Omental fat pad (tissue), 4 donors: ENCODE measurements at places on chromosomes 1 and 21. TPM values are rescaled to one million over a fixed set of nuclear protein-coding genes. Genes with fewer than 3 reads are reported as not detected.

The LIN28A gene
- total RNA-seq: not detected

The MFAP2 gene
- 9.3 TPM for total RNA-seq

GRCh38 chr21:23955135-23955843, 1652.0 kb downstream of the MRPL39 start:
- DNase-seq: no peak

GRCh38 chr1:222521299-222522104, 26.4 kb downstream of the HHIPL2 start:
- DNase-seq: no peak

GRCh38 chr1:224623743-224624333, 7.7 kb downstream of the CNIH3 start:
- DNase-seq: no peak

DNA sequence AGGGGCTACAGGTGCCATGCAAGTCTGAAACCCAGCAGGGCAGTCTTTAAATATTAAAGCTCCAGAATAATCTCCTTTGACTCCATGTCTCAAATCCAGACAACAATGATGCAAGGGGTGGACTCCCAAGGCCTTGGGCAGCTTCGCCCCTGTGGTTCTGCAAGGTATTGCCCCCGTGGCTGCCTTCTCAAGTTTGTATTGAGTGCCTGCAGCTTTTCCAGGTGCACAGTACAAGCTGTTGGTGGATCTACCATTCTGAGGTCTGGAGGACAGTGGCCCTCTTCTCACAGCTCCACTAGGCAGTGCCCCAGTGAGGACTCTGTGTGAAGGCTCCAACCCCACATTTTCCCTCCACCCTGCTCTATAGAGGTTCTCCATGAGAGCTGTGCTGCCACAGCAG, 3.7 kb upstream of the MROH9 start:
- no peak for DNase-seq

DNA sequence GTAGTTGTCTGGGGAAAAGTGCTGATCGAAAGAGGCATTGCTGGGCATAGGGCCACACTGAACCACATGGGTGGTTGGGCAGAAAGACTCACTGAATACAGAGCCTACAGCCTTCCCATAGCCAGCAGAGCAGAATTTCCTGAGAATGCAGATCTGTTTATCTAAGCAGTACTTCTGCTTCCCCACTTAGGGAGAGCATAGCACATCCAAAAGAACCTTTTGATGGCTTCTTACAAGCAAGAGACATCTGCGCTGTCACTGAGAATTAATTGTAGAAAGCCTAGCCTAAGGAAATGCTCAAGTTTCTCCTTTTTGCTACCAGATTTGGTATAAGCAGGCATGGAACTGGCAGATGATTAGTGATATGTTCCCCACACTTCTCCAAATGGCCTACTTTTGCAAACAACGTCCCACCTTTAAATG, 13.0 kb upstream of the KLHDC8A start:
- no peak for DNase-seq

DNA sequence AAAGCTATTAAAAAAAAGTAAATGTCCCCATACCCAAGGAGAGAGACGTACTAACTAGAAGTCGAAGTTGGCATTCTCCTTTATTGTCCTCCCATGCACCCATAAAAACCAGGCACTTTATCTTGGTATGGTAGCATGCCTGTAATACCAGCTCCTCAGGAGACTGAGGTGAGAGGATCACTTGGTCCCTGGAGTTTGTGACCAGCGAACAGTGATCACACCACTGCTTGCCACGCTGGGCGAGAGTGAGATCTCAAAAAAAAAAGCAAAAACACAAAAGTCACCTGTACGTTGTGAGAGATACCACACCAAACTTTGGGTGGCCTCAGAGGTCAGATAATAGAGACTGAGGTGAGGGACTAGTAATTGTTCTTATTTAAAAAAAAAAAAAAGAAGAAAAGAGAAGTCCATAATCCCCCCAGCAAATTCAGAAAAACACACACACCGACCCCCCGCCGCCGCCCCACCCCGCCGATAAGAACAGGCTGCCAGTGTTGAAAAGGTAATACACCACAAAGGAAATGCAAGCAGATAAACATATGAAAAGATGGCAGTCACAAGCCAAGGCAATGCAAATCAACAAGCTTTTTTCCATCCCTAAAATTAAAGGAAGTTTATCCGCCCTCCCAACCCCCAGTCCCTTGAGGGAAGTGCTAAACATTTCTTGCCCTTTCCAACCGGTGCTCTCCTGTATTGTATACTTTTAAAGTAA, 3.6 kb downstream of the L1TD1 start:
- DNase-seq: no peak

- DNase-seq: no peak
These were observed 47.4 kb downstream of the CLCA4 start for GRCh38 chr1:86594284-86594770.
